ENCODE measurements at places on chromosomes 2 and 18.

GRCh38 chr2:128310761-128311160 is 7.9 kb downstream of the HS6ST1 start:
- DNase-seq, result no peak

GRCh38 chr2:102033031-102033749 is 41.4 kb downstream of the IL1R2 start:
- DNase-seq, result no peak

GRCh38 chr2:286774-287392 is 1.0 kb downstream of the ALKAL2 start:
- no peak for DNase-seq

DNA sequence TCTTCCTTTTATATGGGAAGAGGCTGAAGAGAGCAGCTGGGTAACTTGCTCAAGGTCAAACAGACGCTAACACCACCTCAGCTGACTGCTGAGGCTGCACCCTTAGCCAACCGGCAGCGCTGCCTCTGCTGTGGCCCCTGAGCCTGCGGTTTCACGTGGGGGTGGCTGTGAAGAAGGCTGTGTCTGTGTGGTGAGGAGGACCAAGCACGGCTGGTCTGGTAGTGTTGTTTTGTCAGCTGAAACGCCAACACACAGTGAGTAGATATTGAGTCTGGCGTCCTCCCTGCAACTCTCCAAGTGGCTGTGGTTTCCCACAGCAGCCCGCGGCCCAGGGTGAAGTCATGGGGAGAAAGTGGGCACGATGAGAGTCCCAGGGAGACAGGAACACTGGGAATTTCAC is 69.6 kb downstream of the THNSL2 start:
- no peak for DNase-seq

DNA sequence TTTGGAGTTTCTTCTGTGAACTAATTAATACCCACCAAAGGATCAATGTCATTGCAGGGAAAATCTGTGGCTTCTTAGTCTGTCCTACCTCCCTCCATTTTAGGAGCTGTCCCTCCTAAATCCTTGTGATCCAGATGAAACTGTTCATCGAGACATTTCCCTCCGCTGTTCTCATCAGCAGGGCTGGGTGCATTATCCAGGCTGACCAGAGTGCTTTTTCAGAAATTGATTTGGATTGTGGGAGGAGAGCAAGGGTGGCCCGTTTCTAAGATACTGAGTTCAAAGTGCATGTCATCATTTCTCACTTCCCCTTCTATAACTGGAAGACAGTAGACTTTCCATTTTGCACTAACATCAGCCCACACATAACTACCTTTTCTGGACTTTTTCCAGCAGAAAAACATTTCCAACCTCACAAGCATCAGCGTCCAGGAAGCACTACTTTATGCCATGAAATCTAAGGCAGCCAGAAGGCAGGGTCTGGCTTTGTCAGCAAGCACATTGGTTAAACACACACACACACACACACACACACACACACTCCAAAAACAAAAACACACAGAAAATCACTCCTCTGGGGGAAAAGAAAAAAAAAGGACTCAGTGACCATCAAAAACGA is 94.1 kb downstream of the ANKRD44 start:
- DNase-seq, result no peak

DNA sequence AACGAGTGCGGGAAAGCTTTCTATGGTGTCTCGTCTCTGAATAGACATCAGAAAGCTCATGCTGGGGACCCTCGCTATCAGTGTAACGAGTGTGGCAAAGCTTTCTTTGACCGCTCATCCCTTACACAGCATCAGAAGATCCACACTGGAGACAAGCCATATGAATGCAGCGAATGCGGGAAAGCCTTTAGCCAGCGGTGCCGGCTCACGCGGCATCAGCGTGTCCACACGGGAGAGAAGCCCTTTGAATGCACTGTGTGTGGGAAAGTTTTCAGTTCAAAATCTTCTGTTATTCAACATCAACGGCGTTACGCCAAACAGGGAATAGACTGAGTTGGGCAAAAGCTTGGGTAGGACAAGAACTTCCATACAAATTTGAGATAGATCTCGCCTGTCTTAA is 16.2 kb downstream of the ZNF2 start:
- no peak for DNase-seq

DNA sequence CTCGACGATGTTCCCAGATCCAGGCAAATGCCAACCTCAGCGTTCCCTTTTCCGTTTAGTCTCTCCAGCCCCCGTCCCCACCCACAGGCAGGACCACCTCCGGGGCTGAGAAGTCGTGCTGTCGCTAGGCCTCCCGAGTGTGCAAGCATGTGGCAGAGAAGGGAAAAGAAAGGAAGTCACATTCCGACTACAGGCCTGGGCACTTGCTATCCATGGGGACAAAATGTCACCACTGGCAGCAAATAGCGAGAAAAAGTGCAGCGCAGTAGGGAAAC is 420 bp downstream of the PIGN start:
- DNase-seq, result peak; percentile 45

Measured in skin of body (tissue), 3 donors.